ENCODE measurements at places on chromosomes 7 and 10. TPM values are rescaled to one million over a fixed set of nuclear protein-coding genes. Genes with fewer than 3 reads are reported as not detected.

DNA sequence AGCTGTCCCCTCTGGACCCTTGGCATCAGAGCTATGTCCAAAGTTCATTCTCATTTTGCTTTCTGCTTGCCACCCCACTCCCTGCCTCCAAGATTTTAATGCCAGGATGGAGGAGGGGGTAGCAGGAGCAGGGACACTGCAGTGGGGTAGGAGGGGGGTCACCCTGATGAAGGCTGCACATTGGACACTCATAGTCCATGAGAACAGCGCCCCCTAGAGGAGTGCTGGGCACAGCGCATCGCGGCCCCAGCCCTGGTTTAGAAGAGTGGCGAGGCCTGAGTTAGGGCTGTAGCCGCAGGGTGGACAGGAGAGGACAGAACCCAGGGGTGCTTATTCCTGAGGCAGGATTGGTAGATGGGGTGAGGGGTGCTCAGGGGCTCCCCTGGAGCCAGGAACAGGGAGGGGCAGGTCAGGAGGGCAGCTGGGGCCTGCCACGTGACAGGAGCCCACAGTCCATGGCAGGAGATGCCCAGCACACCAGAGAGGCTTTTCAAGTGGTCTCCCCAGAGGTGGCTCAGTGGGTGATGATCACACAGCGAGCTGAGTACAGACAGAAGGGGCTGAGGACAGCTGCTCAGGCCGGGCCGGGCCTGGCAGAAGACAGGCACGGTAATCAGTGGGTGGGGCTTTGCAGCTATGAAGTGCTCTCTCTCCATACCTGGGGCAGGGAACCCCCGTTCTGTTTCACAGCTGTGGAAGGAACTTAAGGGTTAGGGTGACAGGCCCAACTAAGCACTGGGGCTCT, 71.4 kb downstream of the NEURL1 start:
- H3K4me3 ChIP-seq = no peak overlapping the region
- no peaks in the 10 kb centered on the region for H3K36me3 ChIP-seq
- peaks cover 26% of the 10 kb centered on the region for H3K27me3 ChIP-seq
- H3K27ac ChIP-seq = no peak overlapping the region
- no peak for DNase-seq
- H3K4me1 ChIP-seq = peaks cover 4% of the 10 kb centered on the region

The MYL10 gene
- total RNA-seq = not detected

DNA sequence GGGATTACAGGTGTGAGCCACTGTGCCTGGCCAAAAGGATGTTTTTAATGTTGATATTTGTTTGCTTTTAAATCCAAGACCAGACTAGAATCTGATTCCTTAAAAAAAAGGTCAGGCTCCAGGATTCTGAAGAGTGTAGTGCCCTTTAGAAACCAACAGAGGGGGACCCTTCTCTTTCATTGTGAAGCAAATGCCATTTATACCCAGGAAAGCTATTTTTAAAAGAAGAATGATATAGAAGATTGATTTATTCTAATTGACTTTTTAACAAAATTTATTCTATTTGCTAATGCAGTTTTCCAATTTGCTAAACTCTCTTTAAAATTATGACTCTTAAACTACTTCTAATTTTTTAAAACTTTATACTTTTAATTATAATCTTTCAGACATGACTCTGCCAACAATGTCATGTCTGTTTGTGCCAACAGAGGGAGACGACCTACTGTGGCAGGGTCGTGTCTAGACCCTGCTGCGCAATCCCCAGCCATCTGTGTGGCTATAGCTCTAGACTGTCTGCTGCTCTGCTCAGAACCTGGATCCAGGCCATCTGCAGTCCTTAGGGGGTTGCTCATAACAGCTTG, 201.0 kb upstream of the IMMP2L start:
- no peak for DNase-seq
- no peaks in the 10 kb centered on the region for H3K4me1 ChIP-seq
- H3K4me3 ChIP-seq = no peak overlapping the region
- peaks cover 18% of the 10 kb centered on the region for H3K36me3 ChIP-seq
- no peaks in the 10 kb centered on the region for H3K27me3 ChIP-seq
- no peak overlapping the region for H3K27ac ChIP-seq

The PPIA gene
- total RNA-seq = 935 TPM

Measured in mesothelial cell of epicardium (in vitro differentiated cells).